Naive B cell (primary cell): ENCODE measurements at places on chromosomes 7 and 10.
A peak's percentile ranks its signal among the peaks of the same experiment; 100 is the strongest.

DNA sequence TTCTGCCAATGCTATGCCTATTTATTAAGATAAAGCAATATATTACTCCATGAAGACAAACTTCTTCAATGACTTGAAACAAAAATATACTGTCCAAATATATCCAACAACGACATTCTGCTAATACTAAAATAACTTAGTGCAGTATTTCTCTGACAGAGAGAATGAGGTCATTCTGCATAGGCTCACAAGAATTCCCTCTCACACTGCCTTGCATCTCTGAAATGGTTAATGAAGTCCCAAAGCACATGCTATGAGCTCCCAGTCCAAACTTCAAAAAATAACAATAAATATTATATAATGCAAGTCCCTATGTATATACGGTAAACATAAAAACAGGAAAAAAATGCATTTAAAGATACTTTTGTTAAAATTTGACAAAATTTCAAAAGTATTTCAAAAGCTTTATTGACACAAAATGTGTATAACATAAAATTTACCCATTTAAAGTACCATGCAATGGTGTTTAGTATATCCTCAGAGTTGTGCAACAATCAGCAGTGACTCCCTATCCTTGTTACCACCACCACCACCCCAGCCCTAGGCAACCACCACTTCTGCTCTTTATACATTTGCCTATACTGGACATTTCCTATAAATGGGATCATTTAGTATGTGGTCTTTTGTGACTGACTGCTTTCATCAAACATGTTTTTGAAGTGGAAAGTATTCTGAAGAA is 27.6 kb downstream of the CHCHD3 start:
- DNase-seq: no peak

DNA sequence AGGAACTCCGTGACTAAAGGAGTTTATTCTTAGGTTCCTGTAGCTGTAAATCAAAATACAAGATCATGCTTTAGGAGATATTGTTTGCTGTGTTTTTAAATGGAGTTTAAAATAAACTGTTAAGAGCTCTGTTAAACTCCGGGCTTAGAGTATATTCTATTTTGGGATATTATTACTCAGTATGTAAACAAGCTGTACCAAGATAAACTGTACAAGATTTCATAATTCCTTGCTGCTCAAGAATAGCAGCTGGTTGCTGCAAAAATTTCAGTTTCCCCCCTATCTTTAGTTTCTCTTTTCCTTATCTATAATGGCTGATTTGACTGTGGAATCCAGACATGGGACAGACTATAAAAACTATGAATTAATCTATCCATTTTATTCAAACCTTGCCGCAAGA is 215.7 kb downstream of the HTR7 start:
- no peak for DNase-seq

DNA sequence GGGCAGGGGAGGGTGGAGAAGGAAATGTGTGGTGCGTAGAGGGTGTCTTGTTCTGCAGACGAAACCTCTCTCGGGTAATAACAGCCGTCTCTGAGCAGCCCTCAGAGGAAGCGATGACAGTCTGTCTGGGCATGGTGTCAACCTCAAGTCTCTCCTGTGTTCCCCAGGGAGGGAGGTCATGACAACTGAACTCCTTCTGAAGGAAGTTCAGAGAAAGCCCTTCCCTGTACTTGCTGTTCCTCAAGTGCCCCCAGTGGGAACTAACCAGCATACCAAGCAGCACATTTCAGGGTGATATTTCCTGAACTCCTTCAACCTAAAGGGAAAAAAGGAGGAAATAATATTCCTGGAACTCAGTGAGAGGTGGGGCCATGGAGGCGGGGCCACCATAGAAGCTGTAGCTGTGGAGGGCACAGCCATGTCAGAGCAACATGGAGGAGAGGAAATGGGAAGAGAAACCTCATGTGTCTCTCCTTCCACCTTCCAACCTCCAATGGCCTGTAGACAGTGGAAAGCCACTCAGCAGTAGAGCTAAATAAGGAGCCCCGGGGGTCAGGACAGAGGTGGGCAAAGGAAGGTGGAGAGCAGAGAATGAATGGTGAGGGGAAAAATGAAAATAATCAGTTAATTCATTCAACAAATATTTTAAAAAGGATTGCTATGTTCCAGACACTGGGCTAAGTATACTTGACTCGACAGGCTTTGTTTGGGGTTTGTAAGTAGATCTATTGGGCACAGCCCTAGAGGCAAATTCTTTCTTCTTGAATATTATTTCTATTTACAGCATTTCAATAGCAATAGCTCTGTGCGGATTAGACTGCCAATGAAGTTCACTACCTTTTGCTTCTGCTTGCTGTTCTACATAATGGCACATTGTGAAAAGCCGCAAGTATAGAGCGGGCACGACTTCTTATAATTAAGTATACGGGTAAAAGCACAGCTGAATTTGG is 61.0 kb upstream of the AOAH start:
- peak; percentile 66 for DNase-seq

GRCh38 chr10:35421553-35422178 is 85.4 kb downstream of the CCNY start:
- DNase-seq: no peak

- no peak for DNase-seq
Observed at GRCh38 chr7:45145881-45146280, 11.7 kb upstream of the RAMP3 start.

- DNase-seq: no peak
Observed at GRCh38 chr10:97550336-97551149, 22.0 kb upstream of the ANKRD2 start.

DNA sequence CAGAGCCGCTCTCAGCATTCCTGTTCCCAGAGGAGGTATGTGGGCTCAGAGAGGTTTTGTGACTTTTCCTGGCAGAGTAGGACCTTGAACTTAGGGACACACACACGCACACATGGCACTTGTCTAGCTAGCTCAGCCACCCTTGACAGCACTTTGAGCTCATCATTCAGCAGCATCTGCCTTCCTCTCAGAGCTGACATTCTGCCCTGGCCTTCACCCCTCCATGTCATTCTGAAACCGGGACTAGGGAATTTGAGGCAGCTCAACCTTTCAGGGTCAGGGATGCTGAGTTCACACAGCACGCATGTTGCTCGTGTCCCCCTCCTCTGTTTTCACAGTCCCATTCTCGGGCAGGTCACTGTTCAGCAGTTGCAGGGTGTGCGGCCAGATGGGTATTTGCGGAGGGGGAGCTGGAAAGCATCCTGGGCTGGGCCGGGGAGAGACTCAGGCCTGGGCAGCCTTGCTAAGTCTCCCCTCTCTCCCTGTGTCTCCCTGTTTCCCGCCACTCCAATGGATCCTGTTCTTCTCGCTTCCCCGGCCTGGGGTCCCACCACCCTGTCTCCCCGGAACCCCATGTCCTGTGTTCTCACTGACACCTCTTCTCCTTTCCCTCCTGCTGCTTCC is 78.0 kb downstream of the COL13A1 start:
- no peak for DNase-seq

DNA sequence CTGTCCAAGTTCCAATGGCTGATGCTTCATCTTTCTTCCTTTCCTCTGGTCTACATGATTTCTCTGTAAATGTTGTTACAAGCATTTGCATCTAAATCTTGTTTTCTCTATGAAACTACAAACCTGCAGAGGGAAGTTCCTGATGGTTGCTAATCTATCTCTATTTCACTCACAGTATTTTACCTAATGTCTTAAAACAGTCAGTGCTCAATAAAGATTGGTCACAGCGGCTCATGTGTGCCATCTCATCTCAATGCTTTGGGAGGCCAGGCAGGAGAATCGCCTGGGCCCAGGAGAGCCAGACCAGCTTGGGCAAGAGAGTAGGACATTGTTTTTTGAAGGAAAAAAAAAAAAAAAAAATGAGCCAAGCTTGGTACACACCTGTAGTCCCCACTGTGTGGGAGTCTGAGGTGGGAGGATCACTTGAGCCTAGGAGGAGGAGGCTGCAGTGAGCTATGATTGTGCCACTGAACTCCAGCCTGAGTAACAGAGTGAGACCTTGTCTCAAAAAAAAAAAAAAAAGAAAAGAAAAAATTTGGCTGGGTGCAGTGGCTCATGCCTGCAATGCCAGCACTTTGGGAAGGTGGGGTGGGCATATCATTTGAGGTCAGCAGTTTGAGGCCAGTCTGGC is 71.3 kb upstream of the ARMC3 start:
- DNase-seq: no peak

- DNase-seq: no peak
Observed at GRCh38 chr10:17075533-17076359, 53.9 kb downstream of the CUBN start.

DNA sequence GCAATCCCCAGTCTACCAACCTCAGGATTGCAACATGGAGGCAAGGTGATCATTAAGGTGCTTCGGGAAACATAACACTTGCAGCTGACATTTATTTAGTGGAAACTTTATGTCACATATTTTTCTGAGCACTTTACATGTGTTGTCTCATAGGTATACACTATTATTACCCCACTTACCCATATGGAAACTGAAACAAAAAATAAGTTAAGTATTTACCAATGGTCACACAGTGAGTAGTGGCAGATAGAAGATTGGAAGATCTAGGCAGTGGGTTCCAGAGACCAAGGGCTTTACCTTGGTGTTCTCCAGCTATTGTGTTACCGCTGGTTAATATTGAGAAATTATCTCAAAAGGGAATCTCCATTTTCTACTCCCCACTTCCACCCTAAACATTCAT is 1279.1 kb upstream of the SORCS1 start:
- no peak for DNase-seq

DNA sequence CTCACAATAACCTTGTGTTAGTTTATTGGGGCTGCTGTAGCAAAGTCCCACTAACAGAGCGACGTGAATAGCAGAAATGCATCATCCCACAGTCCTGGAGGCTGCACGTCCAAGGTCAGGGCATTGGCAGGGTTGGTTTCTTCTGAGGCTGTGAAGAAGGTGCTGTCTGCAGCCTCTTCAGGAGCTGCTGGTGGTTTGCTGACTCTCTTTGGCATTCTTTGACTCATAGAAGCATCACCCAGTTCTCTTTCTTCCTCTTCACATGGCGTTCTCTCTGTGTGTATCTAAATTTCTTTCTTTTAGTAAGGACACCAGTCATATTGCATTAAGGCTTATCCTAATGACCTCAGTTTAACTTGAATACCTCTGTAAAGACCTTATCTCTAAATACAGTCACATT is 428.4 kb upstream of the KLF6 start:
- no peak for DNase-seq

DNA sequence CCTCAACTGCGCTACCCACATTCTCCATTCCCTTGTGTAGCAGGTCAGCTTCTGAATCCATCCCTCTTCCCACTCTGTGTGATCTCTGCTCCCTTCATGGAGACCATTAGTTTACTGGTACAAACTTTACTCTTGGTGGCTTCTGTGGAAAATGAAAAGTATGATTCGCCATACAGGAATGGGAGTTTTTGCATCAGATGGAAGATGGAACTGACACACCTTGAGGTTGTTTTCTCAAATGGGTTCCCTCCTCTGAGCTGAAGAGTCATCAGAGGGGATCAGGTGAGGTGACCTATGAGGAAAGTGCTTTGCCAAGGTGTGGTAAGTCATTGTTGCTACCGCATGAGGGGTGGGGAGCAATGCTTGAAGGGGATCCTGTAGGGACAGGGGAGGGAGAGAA is 266.8 kb downstream of the INHBA start:
- DNase-seq: no peak

GRCh38 chr10:6678211-6678803 is 98.2 kb upstream of the PRKCQ start:
- DNase-seq: peak; percentile 30
